ENCODE measurements at places on chromosomes 12 and 14. TPM values are rescaled to one million over a fixed set of nuclear protein-coding genes. Genes with fewer than 3 reads are reported as not detected.
A peak's percentile ranks its signal among the peaks of the same experiment; 100 is the strongest.

GRCh38 chr14:70857496-70857890, 48.2 kb upstream of the MAP3K9 start:
- DNase-seq, result peak; percentile 61

TSPAN19 gene
- 0.91 TPM for total RNA-seq

ADCY4 gene
- not detected for total RNA-seq

GRCh38 chr12:50988871-50989270, 36.5 kb downstream of the HIGD1C start:
- DNase-seq, result no peak

TEX52 gene
- total RNA-seq, result not detected

GRCh38 chr14:91406982-91407381, 10.6 kb downstream of the CCDC88C start:
- no peak for DNase-seq

GRCh38 chr14:64196056-64196455, 98.1 kb downstream of the ESR2 start:
- no peak for DNase-seq

CATSPERB gene
- not detected for total RNA-seq

GRCh38 chr14:39680777-39681176, 248.5 kb upstream of the FBXO33 start:
- no peak for DNase-seq

DNA sequence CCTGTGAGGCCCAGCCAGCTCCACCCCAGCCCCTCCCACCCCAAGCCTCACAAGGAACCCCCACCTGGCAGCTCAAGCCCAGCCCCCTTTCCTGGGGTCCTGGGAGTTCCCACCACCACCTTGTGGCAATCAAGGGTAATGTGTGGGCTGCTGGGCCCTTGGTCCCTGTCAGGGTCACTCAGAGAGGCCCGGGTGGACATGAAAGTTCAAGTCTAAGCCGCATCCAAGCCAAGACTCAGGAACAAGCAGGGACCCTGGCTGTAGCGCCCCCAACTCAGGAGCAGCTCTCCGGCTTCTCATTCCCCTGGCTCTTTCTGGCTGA, 106.4 kb upstream of the C14orf180 start:
- no peak for DNase-seq

GRCh38 chr12:53935383-53936341, 3.0 kb upstream of the HOXC13 start:
- no peak for DNase-seq

DNA sequence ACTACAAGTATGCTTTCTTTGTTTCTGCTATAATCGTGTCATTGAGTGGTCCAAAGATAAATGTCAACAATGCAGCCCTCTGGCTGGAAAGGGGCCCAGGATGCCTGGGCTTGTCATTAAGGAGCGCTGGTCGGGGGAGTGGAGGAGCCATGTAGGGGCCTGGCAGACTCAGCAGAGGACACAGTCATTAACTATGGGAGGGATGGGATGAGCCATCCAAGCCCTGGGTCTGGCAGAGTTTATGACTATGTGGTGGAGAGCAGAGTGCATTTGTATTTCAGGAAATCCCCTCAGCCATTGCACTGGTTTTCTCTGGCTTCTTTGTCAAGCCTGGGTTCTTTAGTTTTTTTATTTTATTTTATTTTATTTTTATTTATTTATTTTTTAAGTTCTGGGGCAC, 243.1 kb downstream of the C12orf75 start:
- peak; percentile 39 for DNase-seq

- DNase-seq, result no peak
These were observed 15.8 kb downstream of the TCTN2 start for GRCh38 chr12:123686636-123687190.

DNA sequence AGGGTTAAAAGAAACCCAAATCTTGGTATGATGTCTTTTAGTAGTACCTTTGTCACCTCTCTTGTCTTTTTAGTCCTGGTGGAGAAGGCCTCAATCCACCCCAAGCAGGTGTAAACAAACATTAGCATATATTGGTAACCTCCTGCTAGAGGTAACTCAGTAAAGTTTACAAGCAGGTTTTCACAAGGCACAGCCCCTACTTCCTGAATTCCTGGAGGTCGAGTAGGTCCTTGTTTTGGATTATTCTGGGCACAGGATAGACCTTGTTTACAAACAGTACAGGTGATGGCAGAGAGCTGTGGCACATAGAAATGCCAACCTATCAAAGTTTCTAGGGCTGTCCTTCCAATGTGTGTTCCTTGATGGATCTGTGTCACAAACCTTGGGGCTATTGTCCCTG, 99.1 kb downstream of the ALG10 start:
- no peak for DNase-seq

DNA sequence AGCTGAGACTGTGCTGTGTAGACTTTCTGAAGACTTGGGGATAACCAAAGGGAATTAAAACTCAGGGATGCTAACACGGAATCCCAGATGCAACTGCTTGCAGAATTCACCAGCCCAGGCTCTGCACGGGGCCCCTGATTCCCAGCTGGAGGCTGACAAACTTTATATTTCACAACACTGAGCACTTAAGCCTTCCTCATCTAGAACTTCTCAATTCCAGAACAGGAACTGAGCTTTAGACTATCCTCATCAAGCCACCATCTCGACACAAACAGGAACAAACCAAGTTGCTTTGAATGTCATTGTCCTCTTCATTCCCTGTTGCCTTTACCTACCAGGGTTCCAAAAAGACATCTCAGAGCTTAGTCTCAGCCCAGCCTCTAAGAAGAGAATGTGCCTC, 22.2 kb downstream of the CCDC63 start:
- DNase-seq, result no peak

PTHLH gene
- total RNA-seq, result 75.0 TPM

SOAT2 gene
- not detected for total RNA-seq

DNA sequence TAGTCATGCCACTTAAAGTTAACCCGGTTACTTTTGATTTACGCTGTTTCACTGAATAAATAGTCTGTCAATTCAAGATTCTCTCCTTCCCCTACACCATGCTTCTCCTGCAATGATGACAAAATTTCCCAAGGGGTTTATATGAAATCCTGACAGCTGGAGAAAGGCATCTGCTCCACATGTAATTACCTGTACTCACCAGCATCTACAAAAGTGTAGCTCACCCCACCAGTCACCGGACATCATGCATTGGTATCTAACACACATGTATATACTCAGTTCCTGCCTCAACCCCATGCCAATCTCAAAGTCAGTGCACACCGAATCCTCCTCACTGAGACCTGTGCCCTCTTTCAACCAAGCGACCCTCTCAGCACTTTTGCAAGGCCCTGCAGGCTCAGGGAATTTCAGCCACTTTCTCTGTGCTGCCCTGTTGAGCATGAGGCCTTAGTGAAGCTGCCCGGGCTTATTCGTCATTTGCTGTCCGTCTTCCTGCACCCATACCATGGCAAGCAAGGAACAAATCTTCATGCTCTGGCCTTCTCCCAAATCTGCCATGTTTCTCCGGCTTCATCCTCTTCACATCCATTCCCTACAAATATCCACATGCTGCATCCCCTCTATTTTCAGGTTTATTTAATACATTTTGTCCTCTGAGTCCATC, 131.6 kb downstream of the SEC23A start:
- DNase-seq, result no peak

GRCh38 chr12:1777798-1778197, 42.6 kb upstream of the LRTM2 start:
- DNase-seq, result no peak

DNA sequence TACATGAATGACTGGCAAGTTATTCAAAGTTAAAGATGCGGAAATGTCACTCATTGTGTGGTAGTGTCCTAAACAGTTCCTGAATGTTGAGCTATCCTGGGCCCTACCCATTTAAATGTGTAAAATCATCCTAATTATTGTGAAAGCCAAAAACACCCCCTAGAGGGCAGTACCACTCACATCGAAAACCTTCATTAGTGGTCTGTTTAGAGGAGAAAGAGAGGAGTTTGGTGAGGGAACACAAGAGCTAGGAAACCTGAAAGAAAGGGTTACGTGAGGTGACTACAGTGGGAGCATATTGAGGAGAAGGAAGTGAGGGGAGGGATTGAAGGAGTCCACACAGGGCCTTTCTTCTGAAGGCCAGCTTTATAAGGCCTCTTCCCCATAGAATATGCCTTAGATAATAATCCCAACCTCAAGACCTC, 2.5 kb upstream of the TEP1 start:
- peak; percentile 46 for DNase-seq

- no peak for DNase-seq
These were observed 171.7 kb downstream of the NRXN3 start for GRCh38 chr14:78341827-78342389.

DNA sequence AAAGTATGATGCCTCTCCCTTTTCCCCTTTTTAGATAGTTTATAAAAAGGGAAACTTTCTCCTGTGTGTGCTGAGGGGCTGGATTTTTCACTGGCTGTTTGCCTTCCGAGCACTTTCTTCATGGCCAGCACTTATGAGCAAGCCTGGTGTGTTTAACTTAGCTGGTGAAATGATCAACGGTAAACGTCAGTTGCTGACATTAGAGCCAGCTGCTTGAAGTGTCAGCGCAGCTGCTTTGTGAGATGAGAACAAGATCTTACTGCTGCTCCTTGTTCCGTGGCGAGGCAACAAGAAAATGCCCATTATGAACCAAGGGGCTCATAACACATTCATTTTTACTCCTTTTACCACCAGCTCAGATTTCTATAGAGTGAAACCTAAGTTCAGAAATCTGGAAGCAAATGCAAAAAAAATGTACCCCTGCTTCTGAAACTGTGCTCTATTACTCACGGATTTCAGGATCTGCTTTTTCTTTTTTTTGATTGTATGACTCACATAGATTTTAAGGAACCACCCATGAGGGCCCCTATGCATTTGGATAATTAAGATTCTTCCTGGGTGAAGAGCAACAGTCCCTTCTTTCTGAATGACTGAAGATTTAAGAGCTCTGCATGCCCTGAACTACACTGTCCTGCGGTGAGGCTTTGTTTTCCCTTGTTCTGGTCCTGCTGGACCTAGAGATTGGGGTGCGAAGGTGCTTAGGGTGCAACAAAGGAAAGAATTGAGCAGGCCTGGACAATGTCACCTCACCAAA, 74.3 kb upstream of the CPM start:
- peak; percentile 69 for DNase-seq

NTS gene
- not detected for total RNA-seq

ASB2 gene
- total RNA-seq, result 1.8 TPM

DNA sequence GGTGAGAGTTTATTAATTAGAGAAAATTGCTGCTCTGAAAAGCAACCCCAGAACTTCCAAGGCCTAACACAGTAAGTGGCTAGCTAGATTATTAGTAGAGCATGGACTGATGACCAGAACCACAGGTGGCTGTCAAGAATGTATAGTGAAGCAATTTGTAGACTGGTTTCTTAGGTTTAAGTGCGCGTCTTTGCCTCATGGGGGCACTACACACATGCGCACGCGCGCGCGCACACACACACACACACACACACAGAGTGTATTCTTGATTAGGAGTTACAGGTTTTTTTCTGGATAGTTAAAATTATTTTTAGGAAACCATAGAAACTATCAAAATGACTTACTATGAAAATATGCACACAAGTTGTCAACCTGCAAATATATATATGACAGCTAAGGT, 66.5 kb downstream of the BHLHE41 start:
- no peak for DNase-seq

GUCY2C gene
- total RNA-seq, result not detected

DNA sequence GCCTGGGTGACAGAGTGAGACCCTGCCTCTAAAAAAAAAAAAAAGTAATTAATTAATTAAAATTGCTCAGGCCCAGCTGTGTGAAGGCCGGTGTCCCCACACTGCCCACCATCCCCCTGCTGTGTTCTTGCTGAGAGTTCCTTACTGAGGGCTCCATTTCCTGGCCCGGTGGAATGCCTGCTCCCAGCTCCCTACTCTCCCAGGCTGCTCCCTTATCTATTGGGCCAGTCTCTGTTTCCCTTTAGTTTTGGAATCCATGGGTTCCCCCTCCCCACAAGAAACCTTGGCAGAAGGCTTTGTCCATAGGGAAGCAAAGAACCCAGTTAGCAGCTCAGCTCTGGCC, 19.0 kb downstream of the MLXIP start:
- DNase-seq, result no peak

DNA sequence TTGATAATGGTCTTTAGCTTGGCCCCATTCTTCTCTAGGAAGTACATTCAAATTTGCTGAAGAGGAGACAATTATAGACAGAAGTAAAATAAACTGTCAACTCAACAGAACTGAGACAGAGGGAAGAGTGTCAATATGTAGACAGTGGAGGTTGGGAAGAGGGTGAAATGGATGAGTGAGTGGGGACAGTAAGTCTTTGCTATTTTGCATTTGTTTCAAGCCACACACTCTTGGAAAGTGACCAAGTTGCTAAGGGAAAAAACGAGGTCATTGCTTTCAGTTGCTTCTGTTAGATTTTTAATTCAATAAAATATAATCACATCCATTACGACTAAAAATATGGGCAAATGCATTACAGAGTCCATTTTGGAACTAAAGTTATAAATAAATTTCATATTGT, 47.8 kb downstream of the BTBD7 start:
- DNase-seq, result no peak

DNA sequence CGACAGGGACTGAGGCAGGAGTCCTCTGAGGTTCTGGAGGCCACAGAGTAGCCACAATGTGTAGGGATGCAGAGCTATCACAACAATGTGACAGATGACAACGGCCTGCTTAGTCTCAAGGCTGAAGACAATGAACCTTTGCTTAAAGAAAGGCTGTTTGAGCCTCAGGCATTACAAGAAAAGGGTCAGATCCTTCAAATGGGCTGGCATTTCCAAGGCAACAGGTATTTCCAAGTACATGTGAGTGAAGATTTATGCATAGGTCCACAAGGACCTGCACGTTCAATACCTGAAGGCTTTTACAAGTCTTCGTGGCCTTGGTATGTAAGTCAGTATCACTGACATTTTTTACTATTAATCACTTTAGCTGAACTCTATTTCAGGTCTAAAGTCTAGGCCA, 62.0 kb downstream of the TMCC3 start:
- no peak for DNase-seq

DNA sequence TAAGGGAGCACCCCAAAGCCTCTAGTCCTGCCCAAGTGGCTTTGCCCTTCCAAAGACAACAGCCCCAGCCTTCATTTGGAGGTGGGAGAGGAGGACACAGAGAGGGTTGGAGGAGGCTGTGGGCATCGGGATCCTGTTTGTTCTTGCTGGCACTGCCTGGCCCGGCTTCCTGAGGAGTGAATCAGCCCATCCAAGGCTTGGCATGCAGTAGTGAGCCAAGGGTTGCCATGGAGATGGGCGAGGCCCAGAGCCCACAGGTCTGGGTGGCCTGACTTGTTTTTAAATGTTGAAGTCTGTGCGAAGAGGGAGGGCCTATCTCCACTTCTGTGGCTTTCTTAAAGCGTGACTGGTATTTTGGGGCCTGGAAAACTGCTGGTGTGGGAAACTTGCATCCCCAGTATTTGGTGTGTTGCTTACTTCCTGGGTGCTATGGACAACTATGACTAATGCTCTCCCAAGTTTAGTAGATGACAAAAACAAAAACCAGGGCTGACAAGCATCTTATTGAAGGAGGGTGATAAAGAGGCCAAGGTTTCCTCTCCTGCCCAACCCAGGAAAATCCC, 15.8 kb downstream of the CD9 start:
- DNase-seq, result peak; percentile 97

GRCh38 chr12:63906876-63907275, 62.4 kb downstream of the SRGAP1 start:
- no peak for DNase-seq
